ENCODE measurements at places on chromosomes 5 and 9.

DNA sequence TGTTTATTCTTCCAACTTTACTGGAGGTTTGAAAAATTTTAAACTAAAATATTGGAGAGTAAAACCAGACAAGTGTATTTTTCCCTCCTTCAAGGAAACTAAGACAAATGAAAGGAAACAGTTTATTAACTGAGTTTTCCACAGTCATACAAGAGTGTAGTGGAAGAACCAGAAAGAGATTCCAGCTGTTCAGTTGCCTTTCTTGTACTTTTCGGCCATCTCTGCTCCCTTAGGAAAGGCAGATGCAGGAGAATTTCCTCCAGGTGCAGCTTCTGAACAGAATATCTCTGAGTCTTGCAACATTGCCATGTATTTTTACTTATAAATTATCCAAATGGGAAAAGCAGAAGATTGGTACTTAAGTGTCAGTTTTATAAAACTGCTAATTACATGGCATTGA is 217.1 kb downstream of the MAST4 start:
- no peak for DNase-seq

DNA sequence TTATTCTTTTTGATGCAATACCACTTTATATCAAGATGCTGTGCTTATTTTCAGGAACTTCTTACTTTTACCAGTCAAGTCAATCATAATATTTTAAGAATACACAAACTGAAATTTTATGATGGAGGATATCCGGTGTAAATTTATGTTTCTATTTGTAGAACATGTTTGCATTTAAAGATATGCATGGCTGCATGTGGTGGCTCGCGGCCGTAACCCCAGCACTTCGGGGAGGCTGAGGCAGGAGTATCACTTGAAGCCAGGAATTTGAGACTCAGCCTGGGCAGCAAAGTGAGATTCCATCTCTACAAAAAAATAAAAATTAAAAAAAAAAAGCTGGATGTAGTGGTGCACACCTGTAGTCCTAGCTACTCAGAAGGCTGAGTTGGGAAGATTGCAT is 73.5 kb upstream of the ALDH1A1 start:
- no peak for DNase-seq

DNA sequence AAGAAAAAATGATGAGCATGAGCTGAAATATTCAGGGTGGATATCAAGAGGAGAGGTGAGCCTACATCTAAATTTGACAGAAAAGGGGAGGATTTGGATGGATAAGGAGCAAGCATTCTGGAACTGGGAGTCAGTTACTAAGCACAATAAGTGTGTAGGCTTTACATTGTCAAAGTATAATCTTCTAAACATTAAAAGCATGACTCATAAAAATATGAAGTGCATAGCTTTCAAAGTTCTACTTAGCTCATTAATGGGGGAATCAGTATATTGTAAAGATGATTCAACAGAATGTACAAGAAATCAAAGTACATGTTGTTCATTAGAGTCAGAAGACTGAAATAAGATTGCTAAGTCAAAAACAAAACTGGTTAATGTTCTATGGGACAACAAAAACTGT is 248.0 kb upstream of the GAS1 start:
- DNase-seq: no peak

GRCh38 chr9:113594484-113595299 is 131.2 kb downstream of the RGS3 start:
- DNase-seq: no peak

- DNase-seq: no peak
Measured at GRCh38 chr5:51566953-51567352, 183.7 kb downstream of the ISL1 start.

DNA sequence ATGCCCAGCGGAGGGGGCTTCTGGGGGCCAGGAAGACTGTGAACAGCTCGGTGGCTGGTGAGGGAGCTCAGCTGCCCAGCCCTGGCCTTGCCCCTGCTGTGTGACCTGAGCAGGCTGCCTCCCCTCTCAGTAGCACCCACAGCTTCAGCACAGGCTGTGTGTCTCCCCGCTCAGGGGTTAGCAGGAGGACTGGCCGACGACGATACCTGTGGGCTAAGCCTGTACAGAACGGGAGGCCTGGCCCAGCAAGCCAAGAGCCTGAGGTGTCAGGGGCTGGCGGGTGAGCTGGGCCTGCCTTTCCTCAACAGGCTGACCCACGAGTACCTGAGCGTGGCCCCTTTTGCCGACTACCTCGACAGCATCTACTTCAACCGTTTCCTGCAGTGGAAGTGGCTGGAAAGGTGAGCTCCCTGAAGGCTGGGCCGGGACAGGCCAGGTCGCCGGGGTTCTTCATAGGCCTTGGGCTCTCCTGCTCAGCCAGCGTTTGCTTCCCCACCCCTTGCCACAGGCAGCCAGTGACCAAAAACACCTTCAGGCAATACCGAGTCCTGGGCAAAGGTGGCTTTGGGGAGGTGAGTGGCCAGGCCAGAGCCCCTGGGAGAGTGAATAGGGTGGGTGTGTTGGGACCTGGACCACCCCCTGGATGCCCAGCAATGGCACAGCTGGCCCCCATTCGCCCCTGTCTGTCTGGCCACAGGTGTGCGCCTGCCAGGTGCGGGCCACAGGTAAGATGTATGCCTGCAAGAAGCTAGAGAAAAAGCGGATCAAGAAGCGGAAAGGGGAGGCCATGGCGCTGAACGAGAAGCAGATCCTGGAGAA is 6.6 kb downstream of the GRK6 start:
- DNase-seq: no peak

GRCh38 chr9:81264516-81264915 is 424.8 kb downstream of the TLE1 start:
- DNase-seq: no peak

- no peak for DNase-seq
Measured at GRCh38 chr5:100832252-100833230, 70.5 kb downstream of the ST8SIA4 start.

- no peak for DNase-seq
Measured at GRCh38 chr5:112062181-112062580, 305.2 kb upstream of the NREP start.

- DNase-seq: no peak
Measured at GRCh38 chr5:2752059-2752820, 763 bp upstream of the IRX2 start.

- no peak for DNase-seq
Measured at GRCh38 chr5:93285461-93285860, 295.6 kb downstream of the NR2F1-AS1 start.

GRCh38 chr9:30524311-30524710 is 1860.1 kb upstream of the ACO1 start:
- no peak for DNase-seq

- DNase-seq: no peak
Measured at GRCh38 chr9:121357011-121357410, 13.0 kb downstream of the STOM start.

DNA sequence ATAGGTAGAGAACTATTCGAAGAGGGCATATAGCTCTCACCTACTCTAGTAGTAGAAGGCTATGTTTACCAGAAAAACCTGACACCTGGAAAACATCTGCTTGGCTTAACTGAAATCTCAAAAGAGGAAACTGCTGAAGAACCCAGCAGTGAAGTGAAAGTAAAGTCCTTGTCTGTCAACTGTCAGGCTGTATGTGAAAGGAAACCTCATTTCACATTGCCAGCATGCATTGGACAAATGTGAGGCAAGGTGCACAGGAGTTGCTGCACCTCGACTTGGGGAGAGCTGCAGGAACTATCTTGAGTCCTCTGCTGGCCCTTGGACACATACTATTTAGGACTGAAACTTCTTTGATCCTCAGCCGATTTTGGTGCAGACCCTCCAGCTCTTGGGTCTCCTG is 53.3 kb downstream of the NREP start:
- no peak for DNase-seq

- no peak for DNase-seq
Measured at GRCh38 chr9:90175257-90175656, 467.4 kb downstream of the DIRAS2 start.

- peak; percentile 41 for DNase-seq
Measured at GRCh38 chr5:159915904-159916840, at the start of gene ADRA1B. Gene ADRA1B, plus strand, starts transcription at chr5:159916482. Its CDS starts 424 bp downstream, at chr5:159916906.

DNA sequence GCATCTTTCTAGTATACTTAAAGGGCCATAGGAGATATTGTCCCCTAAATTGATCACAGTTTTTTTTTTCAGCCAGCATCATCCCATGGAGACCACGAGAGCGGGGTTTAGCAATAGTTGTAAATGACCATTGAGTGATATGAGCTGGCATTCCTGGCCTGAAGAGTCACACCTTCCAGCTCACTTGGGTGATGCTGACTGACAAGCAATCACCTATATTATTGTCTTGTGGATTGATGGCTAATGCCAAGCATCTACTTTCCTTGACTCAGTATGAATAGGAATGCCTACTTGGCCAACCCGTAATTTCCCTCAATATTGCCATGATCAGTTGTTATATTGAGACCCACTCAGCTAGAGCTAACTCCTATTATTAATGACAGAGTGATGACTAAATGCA is 70.5 kb downstream of the ADAMTSL1 start:
- no peak for DNase-seq

DNA sequence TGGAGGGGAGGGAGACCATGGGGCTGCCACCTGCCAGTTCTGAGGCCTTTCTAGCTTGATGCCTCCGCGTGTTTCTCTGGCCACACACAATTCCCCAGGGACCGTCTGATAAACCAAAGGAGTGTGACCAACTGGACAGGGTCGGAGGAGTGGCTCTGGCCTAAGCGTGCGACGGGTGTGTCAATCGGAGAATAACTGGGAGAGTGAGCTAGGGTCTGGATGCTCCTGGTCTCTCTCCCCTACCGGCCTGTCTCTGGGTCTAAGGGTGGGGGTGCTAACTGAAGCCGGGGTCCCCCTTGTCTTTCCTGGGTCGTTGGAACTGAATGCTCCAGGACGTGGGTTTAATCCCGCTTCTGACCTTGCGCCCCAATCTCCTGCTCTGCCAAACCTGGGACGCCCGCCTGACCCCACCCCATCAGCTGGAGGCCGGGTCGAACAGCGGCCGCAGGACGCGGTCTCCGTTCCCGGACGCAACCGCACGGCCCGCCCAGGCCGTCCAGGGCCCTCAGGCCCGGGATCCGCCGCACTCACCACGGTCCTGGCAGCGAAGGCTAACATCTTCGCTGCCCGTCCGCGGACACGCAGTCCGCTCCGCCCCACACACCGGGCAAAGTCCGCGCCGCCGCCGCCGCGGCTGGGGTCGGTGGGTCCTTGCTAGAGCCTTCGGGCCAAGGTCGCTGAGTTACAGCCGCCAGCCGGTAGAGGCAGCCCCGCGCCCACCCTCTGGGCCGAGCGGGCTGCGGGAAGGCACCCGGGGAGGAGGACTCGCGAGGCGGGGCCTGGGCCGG is 447 bp downstream of the CRAT start:
- DNase-seq: no peak

- no peak for DNase-seq
Measured at GRCh38 chr9:35960039-35960655, 2.2 kb upstream of the OR2S2 start.

DNA sequence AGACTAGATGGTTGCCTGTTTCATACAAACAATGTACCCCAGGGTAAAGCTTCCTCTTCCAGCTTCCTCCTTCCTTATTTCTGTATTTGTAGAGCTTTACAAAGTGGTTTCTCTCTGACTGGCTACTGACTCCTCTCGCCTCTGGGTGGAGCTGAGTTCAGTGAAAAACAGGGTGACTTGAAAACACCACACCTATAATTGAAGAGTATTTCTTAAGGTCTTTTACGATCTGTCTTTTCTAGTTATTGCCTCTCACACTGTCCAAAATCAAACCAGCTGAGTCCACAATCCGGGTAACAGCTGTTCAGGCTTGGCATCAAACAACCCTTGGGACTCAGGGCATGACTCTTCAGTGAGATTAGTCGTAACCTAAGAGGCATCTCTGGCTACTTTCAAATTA is 200.4 kb downstream of the ARRDC3 start:
- DNase-seq: no peak

GRCh38 chr5:132427281-132428146 is 58.0 kb downstream of the SLC22A5 start:
- no peak for DNase-seq

DNA sequence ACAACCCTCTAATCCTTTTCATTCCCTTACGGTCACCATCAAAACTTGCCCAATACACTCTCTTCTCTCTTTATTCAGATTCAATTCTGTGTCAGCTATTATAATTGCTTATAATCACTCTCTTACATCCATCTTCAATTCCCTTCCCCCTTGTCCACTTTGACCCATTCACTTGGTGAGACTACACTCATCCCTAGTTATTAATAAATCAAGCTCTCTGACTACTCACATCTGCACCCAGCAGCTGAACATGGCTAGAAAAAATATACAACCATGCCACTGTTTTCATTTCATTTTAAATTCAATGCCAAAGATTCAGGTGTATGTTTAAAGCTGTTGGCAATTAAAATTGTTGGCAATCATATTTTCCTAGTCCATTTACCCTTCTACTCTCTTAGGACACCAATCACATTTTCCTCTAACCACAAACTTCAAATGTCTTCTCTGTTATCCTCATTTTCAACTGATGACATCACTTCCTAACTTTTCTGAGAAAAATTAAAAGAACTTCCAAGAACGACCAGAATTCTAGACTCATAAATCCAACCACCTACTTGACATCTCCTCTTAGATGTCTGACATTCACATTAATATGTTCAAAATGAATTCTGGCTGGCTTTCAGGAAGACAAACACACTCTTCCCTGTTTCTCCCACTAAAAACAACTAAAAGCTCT is 5.5 kb downstream of the C5orf15 start:
- no peak for DNase-seq

- no peak for DNase-seq
Measured at GRCh38 chr5:162607879-162608278, 540.3 kb downstream of the GABRG2 start.

DNA sequence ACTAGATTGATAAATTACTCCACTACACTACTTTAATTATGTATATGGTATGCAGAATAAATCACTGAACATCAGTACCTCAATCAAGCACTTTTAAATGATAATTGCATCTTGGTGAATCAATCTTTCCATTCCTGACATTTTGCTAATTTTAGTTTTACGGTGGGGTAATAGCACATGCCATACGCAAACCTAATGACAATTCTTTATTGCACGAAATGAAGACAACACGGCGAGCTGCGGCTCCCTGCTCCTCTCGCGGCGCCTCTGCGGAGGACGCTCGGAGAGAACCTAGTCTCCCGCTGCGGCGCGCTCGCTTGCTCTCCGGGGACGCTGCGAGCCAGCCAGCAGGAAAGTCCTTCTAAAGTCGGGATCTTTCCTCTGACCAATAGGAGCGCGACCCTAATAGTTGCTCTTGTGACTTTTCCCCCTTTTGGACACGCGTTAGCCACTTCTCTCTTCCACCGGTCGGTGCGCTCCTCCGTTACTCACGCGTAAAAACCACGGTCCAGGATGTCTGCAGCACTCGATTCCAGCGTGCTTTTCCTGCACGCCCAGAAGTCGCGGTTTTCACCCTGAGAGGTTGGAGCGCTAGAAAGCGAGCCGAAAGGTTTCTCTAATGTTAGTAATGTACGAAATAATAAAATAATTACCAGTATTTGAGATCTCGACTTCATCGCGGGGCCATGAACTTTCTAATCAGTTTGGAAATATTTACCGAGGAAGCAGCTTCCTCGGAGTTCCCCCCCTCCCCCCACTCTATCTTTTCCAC is 1.0 kb upstream of the MEF2C start:
- DNase-seq: no peak

DNA sequence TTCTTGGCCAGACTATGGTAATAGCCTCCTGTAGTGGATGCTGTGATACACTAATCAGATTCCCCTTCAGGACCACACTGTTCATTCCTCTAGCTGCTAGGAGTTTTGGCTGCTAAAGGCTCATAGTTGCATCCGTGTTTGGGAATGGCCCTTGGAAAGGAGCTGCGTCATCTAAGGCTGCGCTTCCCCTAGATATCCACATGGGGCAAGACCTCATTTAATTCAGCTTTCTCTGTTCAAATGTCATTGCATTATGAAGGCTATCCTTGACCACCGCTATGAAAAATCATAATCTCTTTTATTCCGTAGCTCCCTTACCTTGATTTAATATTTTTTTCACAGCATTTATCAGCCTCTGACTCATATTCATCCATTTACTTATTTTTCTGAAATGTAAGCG is 258.3 kb upstream of the NR4A3 start:
- no peak for DNase-seq

Measured in stimulated activated CD4-positive, alpha-beta T cell treated with anti-CD3 and anti-CD28 coated beads, Interleukin-4, amount 100 ng/mL, for 48 hours (primary cell).